ENCODE measurements at places on chromosomes 6 and 20. TPM values are rescaled to one million over a fixed set of nuclear protein-coding genes. Genes with fewer than 3 reads are reported as not detected.

DNA sequence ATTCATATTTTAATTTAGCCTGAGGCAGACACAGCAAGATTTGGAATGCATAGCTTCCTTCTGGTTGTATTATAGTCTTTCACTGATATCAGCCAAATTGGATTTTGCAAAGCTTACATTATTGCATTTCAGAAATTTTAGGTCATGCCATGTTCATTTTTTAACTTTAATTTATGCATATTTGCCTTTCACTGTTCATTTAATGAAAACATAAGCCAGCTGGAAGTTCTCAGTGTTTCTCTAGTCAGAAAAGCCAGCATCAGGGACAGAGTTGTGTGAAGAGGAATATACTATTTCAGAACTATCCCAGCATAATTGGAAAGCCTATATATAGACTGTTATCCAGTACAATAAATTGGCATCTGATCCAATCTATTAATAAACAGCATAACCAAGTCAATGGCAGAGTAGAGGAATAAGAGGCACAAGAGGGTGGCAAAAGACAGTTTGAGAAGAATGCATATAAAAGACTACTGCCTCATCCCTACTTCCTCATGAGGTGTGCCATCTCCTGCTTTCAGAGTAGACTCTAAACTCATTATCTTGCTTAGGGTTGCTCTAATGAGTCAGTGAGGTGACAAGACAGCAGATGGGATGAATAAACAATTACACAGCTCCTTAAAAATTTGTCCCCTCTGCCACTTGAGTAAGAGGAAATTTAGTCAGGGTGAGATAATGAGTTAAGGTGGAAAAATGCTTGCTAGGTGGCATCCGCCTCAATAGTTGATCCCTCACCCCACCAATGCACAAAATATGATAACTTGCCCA, 159.8 kb upstream of the HCRTR2 start:
- no peak overlapping the region for H3K4me3 ChIP-seq
- H3K4me1 ChIP-seq: no peaks in the 10 kb centered on the region
- no peaks in the 10 kb centered on the region for H3K36me3 ChIP-seq
- no peak for DNase-seq
- no peak overlapping the region for H3K27ac ChIP-seq

- no peaks in the 10 kb centered on the region for H3K4me1 ChIP-seq
- no peak overlapping the region for H3K27ac ChIP-seq
Measured at GRCh38 chr6:166046226-166046625, 121.4 kb downstream of the TBXT start.

DNA sequence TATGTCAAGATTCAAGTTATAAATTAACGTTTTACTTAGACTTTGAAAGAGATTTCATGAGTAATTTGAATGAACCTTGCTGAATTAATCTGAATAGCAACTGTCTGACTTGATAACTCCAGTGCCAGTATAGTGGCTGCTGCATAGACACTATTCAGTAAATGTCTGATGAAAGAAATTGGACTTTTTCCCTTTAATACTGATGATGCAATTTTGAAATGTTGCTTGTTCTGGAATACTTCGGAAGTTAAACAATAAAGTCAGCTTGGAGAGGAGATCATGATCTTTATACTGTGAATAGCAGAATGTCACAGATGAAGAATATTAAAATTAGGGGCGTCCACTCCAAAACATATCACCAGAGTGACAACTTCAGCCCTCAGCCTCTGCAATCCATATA, 3.6 kb upstream of the PGBD1 start:
- peaks cover 11% of the 10 kb centered on the region for H3K27me3 ChIP-seq
- H3K36me3 ChIP-seq: peaks cover 8% of the 10 kb centered on the region
- peaks cover 22% of the 10 kb centered on the region for H3K4me1 ChIP-seq
- no peak for DNase-seq
- no peak overlapping the region for H3K27ac ChIP-seq
- no peak overlapping the region for H3K4me3 ChIP-seq

DNA sequence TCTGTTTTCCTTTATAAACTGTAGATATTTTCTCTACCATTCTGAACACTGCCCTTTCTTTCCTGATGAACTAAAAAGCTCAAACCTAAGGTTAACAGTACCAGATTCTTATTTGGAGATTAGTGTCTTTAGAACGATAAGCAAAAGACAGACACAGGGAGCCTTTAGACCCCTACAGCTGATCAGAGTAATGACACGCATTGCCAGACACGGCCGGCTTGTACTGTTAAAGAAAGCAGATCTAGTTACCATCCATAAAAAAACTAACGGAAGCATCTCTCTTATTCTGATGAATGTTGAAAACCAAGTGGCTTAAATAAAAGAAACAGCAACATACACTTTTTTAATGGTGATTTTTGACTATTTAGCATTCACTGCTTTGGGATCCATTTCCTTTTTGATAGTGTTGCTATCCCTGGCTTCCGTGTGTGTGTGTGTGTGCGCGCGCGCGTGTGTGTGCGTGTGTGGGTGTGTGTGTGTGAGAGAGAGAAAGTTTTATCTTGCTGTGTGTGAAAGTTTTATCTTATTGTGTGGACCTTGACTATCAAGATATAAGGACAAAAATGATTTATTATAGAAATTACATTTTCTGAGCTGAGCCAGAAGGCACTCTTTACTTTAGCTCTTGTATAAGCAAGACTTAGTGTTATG, 95.6 kb upstream of the SLC35B3 start:
- no peak overlapping the region for H3K27ac ChIP-seq
- no peak overlapping the region for H3K4me3 ChIP-seq
- H3K4me1 ChIP-seq: no peaks in the 10 kb centered on the region
- no peak for DNase-seq
- H3K36me3 ChIP-seq: no peaks in the 10 kb centered on the region

DNA sequence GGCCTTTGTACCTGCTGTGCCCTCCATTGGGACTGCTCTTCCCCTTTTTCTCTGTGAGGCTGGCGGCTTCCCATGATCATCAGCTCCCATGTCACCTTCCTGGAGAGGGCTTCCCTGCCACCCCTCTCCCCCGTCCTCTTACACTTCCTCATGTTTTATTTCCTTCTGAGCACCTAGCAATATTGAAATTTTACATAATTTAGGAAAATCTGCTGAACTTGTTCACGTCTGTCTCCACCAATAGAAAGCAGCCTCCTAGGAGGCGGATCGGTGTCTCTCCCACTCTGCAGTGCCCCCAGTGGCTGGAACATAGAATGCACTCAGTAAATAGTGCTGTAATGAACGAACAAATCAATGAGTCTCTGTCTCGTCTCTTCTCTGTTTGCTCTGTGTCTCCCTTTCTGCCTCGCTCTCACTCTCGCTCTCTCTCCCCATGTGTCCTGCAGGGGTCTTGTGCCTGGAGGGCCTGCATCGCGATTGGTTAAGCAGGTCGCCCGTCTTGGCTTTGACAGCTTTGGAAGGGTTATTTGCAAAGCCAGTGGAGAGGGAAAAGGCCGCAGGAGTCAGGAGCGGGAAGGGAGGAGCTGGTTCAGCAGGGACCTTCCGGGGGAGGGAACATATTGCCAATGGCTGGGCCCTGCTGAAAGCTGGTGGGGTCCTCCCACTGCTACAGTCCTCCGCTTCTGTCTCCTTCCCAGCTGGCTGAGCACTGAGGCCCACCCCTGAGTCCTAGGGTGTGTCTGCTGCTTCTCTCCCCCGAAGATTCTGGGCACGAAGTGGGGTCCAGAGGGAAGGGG, 12.1 kb upstream of the OCSTAMP start:
- no peak overlapping the region for H3K27ac ChIP-seq
- peak; percentile 67 for DNase-seq
- H3K4me3 ChIP-seq: no peak overlapping the region

DNA sequence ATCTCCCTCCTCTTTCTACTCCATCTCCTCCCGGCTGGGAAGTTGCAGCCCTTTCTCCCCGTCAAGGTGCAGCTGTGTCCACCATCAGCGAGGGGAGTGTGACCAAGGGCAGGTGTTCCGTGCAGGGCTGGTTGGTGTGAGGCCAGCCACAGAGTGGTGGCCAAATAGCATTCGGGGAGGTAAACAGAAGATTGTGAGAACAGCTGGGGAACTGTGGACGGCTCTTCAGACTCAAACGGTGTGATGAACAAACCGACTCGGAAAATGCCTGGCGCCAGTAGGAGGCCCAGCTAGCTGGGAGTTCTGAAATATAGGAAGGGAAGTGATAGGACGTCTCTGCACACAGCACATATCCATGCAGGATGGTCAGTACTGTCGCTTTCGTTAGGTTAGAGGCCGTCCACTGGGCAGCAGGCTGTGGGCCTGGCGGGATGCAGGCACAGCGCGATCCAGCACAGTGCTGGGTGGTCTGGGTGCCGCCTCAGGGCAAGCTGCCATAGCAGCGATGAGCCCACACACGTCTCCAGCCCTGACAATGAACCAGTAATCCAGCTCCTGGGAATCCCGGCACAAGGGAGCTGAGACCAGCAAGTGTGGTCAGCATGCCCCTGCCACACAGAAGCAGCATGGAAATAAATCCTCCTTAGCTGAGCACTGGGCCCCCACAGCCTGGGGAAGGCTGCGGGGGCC, 258.1 kb downstream of the TAF4 start:
- no peak overlapping the region for H3K4me3 ChIP-seq
- H3K27ac ChIP-seq: no peak overlapping the region
- DNase-seq: no peak
- H3K36me3 ChIP-seq: no peaks in the 10 kb centered on the region
- peaks cover 8% of the 10 kb centered on the region for H3K27me3 ChIP-seq

The CAGE1 gene
- 0.25 TPM for total RNA-seq

Data from activated T-cell treated with anti-CD3 and anti-CD28 coated beads, Interleukin-2, amount 50 U/mL, for 72 hours (primary cell).